ENCODE measurements at places on chromosomes 3 and 15.

DNA sequence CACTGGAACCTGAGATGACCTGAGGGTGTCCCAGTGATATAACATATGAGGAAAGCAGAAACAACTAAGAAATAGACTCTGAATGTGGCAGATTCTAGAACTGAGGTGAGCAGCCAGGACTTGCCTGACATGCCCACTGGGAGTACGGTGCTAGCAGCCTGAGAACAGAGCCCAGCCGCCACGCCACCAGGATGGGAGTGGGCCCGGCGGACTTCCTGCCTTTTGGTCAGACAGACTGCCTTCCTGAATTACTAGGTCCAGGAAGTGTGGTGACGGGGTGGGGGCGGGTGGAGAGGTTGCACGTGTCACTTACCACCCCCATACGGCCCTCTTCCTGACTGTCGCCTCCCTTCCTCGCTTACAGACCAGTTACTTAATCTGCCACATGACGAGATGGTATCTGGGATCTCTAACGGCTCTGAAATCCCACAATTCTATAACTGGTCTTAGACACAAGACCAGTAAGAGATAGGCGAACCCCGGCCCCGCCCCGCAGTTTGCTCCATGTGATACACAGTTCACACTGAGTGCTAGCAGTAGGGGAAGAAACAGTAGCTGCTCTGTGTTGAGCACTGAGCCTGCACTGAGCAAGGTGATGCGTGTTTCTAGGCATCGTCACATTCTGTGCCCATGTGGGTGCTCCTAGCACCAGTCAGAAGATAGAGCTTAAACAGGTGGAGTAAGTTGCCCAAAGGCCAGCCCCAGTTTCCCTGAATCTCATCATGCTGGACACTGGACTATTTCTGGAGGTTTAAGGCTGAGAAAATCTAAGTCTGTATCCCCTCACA is 95.7 kb downstream of the CPN2 start:
- no peak for DNase-seq

DNA sequence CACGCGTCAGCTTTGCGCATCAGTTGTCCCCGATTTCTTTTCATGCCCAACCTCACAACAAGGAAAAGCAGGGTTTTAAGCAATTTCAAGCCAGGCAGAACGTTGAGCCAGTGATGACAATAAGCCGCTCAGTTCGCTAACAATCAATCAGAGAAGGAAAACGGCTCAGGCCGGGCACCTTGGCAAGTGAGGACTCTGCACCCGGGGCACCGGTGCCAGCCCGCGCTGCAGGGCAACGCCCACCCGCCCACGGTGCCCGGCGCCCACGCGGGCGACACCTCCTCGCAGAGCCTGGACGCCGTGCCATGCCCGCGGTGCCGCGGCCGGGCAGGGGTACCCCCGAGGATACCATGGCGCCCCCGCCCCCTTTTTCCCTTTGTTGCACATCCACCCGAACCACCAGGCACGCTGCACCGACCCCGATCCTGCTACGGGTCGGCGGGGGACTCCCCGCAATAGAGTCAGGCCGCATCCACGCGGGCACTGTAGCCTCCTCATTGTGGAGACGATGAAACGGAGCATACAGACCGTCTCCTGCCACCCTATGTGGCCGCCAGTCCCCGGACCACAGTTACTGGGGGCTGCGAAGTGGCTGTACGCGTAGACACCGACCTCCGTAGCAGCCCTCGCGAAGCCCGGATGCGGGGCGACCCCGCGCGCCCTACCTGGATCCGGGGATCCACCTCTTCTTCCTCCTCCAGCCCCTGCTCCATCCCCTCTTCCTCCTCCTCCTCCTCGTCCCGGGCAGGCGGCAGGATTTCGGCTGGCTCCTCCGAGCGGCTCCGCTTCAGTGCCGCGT is 581 bp downstream of the SH3BP5 start:
- no peak for DNase-seq

- DNase-seq = no peak
Observed at GRCh38 chr3:183008800-183009199, 28.5 kb upstream of the DCUN1D1 start.

GRCh38 chr3:64361962-64362735 is 136.9 kb upstream of the PRICKLE2 start:
- DNase-seq = no peak

DNA sequence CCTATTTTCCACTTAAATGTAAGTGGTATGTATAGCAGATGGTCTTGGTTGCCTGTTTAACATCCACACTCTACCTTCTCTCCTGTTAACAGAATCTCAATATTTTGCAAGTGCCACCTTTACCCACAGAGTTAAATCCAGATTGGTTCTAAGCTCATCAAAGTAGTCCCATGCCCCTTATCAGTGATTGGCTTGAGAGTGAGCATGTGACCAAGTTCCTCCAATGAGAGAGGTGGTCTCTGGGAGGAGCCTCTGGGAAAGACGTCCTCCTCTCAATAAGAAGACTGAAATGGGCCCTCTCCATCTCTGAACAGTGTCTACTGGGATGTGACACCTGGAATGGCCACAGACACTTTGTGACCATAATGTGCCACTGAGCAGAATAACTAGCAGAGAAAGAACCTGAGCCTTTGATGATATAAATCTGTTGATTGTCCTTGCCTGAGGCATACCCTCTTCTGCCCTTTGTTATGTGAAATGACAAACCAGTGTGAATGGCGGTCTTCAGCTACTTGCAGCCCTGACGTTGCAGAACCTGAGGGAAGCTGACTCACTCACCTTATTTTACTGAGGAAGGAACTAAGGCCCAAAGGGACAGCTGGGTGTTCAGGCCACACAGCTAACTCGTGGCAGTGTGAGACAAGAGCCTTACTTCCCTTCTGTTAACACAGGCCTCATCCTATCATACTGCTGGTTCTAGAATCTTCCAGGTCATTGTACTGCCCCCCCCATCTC is 42.4 kb upstream of the LARS2 start:
- no peak for DNase-seq

- no peak for DNase-seq
Observed at GRCh38 chr15:85889956-85890619, 95.4 kb upstream of the KLHL25 start.

DNA sequence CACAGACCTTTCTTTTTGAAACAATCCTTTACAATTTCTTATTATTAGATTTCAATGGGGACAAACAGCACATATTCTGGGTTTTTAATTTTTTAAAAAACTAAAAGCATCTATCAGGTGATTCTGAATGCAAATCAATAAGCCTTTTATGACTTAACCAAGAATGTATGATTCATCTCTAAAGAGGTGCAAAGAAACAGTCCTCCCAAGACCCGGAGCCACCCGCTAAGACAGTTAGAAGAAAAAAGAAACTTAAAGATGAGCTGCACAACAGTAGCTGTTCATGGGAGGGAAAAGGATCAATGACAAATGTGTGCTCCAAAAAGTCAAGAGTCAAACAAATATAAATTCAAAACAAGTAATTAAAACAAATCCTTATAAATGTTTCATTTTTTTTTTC is 319.5 kb downstream of the THSD4 start:
- no peak for DNase-seq

Data from substantia nigra (tissue), 51 donors.